NCI-H1105 treated with DMSO at 0.1 percent for 48 hours (cell line): ENCODE measurements at places on chromosomes 5 and 9.

GRCh38 chr9:93223260-93224180 lies 39.6 kb downstream of the WNK2 start:
- peak; percentile 83 for DNase-seq

- no peak for DNase-seq
These were observed 562.9 kb upstream of the ACO1 start for GRCh38 chr9:31821583-31821982.

DNA sequence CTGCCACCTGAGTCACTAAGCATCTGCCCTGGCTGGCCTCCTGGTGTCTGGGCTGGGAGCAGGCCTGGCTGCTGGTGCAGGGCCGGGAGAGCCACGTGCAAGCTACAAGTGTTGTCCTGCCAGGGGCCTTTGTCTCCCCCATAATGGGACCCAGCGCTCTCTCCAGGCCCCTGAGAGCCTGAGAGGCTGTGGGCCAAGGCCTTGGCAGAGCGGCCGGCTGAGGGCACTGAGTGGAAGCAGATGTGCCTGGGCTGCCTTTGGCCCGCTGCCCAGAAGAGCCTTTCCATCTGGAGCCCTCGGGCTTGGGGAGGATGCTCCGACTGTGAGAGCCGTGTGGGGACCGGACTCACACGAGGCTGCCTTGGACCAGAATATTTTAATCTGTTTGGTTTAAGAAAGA lies 185.5 kb downstream of the RGS3 start:
- DNase-seq, result peak; percentile 74

DNA sequence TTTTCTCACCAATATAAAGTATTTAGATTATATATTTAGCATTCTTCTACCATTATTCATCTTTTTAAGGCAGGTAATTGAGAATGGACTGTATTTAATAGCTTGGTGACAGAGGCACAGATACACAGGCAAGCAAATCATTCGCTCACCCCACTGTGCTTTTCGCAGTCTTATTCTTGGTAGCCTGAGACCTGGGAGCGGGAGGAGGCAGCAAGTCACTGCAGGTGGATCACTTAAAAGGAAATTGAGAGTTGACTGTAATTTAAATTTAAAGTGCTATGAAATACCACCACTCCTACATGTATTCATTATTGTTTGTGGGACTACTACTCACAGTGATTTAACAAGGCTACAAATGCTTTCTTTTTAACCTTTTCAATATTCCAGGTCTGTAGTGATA lies 9.7 kb downstream of the RICTOR start:
- no peak for DNase-seq

DNA sequence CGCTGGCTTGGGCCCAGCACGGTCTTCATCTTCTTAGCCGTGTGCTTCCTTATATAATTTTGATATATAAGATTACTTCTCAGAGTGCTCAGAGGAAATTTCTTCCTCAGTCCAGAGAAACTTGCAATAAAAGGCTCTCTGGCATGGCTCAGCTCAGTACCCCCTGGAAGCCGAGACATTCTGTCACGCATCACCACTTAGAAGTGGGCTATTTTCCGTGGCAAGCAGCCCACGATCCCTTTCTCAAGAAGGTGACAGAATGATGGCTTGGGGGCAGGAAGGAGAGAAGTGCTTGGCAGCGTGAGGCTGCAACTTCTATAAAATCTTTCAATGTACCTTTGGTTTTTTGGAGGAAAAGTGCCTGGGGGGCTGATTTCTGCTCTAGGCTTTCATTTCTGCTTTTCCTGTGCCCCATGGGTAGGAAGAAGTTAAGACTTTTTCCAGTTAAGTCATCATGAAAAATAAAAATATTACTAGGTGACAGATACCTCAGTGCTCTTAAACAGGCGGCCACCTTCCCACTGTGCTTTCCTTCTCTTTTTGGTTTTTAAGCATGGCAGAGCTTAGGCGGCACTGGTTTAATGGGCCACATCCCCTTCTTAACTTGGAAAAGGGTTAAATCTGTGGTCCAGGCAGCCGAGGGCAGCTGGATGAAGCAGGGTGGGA lies 104.6 kb downstream of the MVB12B start:
- no peak for DNase-seq

DNA sequence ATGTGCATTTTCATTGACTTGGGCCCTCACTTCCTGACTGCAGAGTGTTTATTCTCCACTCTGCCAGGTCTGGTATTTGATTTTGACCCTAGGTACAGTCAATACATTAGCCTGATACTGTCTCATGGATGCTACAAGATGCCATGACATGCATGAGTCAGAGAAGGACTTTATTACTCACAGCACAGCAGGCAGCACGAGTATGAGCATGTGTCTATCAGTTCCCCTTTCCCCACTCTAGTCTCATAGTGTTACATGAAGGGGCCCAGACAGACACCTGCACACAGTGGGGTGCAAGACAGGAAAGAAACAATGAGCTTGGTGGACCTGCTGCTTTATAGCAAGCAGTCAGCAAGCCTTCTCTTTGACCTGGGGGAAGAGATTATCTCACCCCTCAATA lies 19.6 kb downstream of the ITGA2 start:
- DNase-seq, result no peak

GRCh38 chr9:16202914-16203728 lies 650.3 kb downstream of the CCDC171 start:
- DNase-seq, result no peak
